ENCODE measurements at places on chromosomes 11 and 22.

DNA sequence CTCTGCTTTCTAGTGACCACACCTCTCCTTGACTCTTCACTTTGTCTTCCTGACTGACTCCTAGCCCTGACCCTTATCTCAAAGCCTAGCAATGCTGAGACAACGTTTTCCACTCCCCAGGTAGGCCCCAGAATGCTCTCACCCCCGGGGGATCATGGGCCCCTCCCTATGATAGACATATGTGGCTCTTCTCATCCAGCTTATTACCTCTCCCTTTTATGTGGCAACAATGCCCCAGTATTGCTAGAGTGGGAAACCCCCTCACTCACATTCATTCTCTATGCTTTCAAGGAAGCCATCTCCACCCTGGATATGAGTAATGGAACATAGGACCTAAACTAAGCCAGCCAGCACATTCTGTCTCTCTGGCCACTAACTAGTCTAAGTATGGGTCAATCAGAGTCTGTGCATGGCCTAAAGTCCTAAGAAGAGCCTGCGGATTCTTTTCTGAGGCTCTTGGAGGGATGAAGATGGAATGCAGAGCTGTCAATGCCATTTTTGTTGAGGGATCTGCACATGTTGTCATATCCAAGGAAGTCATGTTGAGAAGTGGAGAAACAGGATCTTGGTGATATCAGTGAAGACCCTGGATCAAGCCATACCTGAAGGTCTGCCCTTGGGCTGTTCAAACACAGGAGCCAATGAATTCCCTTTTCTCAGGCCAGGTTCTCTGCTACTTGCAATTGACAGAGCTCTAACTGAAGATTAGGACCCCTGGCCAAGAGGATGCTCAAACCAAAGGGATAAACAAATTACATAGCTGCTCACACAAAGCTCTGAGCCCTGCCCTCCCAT is 79.8 kb upstream of the GRK3 start:
- DNase-seq = no peak

DNA sequence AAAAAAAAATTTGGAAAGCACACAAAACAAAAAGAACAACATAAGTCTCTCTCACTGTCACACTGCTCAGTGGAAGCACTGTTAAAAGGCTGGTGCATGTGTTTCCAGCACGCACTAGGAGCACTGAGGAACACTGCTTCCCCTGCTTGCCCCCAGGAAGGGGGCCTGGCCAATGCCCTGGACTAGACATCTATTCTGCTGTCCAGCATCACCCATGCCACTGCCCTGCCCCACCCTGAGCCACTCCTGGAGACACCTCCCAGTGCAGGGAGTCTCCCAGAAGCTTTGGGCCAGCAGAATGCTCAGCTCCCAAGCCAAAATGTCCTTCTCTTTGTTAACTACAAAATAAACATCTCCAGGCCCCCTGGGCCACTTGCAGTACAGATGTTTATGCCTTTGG is 49.7 kb upstream of the EMID1 start:
- no peak for DNase-seq

GRCh38 chr11:79440571-79441460 is at the start of gene TENM4:
Gene TENM4 (minus strand): TSS chr11:79441030. CDS start chr11:79069944, 371,086 bp downstream.
- no peak for DNase-seq

- no peak for DNase-seq
Measured at GRCh38 chr22:19626666-19627065, 87.6 kb upstream of the SEPTIN5 start.

DNA sequence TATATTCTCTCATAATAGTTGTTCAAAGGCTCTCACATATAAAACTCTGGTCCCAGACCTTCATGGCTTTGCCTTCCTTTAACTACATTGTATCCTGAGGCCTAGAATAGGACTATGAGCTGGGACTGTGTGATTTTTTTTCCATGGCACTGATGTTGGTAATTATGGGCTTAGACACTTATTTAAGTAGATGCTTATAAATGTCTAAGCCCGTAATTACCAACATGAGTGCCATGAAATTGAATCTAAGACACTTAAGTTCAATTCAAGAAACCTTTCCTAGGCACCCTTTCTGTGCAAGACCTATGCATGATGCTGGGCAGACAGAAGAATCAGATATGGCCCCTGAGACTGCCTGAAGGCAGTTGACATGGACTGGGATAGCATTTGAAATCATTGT is 63.0 kb downstream of the P4HA3 start:
- DNase-seq = no peak

All from bone marrow (tissue), 2 donors.